ENCODE measurements at places on chromosomes 5 and 9.

DNA sequence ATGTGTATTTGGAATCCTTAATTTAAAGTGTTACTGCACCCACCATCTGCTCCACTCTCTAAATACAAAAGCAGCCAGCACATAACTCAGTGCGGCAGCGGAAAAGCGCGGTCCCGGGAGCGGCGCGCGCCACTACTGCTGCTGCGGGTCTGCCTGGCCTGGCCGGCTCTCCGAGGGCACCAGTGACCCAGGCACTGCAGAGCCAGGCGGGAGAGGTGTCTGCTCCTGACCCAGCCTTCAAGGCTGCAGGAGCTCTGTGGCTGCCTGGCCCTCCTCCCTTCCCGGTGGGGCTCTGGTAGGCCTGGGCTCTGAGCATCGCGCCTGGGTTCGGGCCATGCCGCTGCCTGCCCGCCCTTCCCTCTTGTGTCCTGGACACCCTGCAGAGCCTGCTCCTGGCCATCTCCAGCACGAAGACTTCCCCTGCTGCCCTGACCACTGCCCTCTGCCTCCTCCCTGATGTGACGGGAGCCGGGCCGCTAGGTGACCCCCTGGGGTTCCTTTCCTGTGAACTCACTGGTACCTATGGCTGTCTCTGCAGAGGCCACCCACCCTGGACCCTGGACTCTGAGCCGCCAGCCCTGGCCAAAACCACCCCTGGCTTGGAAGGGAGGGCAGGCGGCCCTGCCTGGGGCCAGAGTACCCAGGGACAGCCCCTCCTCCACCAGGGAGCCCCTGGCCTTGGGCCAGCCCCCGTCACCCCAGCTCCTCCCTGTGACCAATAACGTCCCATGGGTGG lies 32.8 kb upstream of the UBAC1 start:
- DNase-seq: no peak

DNA sequence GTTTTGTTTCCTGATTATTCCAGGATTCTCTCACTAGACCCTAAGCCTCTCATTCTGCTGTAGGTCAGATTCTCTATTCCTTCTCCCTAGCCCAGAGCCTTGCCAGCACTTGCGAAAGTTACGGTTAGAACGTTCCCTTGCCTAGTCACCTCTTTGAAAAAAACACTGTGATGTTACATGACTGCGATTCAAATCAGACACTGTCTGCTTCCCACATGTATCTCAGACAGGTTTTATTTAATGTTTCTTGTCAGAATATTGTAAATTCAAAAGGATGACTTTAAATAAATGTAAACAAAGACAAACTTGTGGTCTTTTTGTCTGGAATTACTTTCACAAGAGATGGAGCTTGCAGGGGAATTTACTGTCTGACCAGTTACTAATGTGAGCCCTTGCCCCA lies 116.5 kb upstream of the OTULINL start:
- no peak for DNase-seq

DNA sequence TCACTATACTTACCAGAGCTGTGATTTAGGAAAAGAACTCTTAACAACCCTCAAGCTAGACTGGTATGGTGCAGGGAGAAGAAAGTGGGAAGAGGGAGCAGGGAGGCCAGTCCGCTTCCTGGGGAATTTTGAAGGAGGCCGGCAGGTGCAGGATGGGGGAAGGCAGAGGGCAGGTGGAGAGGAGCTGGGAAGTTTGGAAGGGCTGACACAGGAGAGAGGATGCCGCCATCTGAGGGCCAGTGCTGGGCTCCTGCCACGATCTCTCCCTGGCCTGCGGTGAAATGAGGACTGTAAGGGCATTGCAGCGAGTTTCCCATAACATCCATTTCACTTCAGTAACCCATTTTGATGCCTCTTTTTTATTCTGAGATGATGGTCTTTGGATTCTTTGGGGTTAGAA lies 8.9 kb downstream of the DAB2IP start:
- no peak for DNase-seq

DNA sequence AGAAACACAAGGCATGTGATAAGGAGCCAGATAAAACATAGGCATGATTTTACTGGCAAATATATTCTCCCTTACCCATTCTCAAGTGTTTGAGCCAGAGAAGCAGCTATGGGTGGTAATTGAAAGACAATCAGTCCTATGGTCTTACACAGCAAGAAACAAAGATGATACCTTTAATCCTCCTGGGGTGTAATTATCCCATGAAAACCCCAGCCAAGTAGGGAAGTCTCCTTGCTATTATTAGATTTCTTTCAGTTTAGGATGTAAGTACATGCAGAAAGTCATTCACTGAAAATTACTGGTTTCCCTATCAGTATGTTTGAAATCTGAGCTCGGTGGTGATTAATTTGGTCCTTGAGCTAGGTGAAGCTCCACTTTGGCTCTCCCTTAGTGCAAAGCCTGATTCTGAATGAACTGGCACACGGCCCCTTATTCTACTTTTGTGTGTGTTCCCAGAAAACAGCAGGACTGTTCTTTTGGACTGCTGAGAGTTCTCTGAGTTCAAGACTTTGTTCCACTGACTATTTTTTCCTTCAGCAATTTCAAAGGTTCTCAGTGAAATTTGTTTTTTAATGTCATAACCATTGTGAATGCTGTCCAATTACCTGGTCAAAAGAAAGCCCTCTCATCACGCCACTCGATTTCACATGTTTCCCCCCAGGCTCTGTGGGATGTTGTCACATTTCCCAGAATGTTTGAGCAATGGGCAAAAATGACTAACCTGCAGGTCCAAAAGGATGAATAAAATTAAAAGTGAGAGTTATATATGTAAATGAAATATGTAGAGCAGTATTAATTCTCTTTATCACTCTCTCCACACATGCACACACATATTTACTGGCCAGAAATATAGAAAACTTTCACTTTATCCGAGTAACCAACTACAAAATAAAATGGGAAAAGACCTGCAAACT lies 343.0 kb downstream of the RAB3C start:
- no peak for DNase-seq

GRCh38 chr9:87211669-87212068 lies 264.4 kb upstream of the GAS1 start:
- DNase-seq: no peak

GRCh38 chr5:36949593-36949992 lies 73.0 kb downstream of the NIPBL start:
- no peak for DNase-seq
